ENCODE measurements at places on chromosomes 12 and 14.

DNA sequence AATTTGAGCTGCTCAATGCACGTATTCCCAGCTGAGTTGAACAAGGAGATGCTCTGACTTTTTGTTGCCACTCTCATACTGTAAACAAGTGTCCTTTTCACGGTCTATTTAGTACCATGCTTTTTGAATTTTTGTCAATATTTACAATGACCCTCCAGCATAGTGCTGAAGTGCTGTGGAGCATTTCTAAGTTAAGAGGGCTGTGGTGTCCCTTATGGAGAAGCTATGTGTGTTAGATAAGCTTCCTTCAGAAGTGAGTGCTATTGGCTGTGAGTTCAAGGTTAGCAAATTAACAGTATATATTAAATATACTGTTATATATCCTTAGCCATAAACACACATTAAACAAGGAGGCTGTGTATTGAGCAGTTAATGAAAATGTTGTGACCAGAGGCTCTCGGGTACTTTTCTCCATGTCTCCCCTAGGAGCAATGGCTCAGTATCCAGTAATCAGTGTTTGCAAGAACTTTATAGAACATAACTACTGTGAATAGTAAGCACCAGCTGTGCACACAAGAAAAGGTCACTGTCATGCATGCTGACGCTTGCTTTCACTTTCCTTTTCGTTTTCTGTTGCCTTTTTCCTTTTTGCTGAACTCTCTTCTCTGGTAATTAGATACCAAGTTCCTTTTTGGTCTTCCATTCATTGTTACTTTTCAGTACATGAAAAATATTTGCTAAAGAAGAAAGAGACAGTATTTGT, 187.2 kb upstream of the NEDD1 start:
- DNase-seq: peak; percentile 25

GRCh38 chr12:112711507-112711906, 80.0 kb upstream of the RPH3A start:
- no peak for DNase-seq

DNA sequence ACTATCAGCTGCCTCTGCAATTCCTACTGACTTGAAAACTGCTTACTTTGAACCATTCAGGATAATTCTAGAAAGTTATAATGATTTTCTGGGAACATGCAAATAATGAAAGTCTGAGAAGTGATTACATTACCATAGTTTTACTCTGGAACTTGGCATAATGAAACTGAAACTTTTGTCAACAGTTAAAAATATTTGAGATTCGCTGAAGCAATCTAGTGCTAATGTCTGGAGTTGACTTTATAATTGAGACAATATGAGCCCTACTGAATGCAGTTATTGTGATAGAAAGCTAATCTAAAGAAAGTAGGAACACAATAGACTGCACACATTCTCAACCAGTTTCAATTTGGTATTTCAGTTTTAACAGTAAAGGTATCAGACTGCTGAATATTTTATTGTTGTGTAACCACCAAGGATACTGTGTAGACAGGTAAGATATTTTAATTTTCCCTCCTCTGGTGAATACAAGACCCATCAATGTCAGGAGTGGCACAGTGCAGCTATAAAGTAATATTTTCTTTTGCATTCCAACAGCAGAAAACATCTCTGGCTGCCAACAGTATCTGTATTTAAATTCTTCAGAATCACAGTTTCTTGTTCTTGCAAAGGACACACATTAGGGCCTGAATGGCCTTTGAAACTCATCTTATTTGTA, 483.5 kb downstream of the ATP23 start:
- no peak for DNase-seq

GRCh38 chr12:131321988-131322387, 368.3 kb downstream of the ADGRD1 start:
- no peak for DNase-seq

- no peak for DNase-seq
Measured at GRCh38 chr12:89650239-89650638, 58.4 kb downstream of the ATP2B1 start.

DNA sequence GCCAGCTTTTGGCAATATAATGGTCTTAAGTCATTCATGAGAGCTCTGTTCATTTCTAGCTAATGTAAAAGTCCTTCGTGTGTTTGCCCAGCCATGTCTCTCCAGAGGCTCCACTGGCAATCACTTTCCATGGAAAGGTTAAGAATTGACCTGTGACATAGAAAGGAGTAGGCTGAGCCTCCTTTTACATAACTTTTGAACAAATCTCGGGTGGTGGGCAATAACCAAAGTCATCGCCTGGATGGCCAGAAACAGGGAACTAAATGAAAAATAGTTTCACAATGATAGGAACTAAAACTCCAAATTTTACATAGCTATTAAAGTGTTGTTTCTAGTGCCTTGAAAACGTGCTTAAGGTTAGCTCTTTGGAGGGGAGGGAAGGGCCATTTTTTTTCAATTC, 6.5 kb downstream of the BHLHE41 start:
- DNase-seq: no peak

- no peak for DNase-seq
Measured at GRCh38 chr12:129772501-129773493, 131.0 kb downstream of the TMEM132D start.

DNA sequence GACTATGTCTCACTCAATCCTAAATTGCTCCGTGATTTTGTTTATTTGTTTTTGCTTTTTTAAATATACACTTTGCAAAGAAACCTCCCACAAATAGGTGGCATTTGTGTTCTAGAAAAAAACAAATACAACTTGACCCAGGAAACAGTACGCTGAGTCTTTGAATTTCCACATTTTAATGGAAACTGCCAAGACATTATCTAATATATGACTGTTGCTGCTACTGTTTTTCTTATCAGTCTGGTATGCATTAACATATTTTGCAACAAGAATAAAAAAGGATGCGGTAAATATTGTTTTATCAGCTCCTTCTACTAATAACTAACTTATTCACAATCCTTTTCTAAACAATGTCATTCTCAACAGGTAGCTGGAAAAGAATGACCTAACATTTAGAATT, 187.4 kb downstream of the LRIG3 start:
- no peak for DNase-seq

DNA sequence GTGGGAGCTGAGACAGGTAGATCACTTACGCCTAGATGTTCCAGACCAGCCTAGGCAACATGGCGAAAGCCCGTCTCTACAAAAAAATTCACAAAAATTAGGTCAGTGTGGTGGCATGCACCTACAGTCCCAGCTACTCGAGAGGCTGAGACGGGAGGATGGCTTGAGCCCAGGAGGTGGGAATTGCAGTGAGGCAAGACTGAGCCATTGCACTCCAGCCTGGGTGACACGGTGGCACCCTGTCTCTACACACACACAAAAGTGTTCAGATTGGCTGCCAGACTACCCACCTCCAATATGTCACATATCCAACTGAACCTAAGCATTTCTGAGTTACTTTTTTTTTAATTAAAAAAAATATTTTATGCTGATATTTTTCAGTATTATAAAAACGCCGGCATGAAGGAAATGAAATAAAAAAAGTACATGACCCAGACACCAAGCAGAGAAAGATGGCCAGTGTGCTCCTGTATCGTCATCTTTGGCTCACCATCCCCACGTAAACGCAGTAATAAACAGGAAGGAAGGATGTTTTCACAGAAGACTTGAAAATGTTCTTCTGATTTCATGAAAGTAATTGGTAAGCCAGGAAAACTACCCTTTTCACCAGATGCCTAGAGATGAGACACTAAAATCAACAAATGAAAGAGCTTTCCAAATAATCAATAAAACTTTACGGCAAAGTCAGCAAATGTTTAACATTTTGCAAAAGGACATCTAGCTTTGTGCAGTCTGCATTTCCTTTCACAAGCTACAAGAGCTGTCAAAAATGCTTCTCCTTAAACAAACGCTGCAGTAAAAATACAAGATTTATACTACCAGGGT, 26.4 kb downstream of the CDC42BPB start:
- no peak for DNase-seq

DNA sequence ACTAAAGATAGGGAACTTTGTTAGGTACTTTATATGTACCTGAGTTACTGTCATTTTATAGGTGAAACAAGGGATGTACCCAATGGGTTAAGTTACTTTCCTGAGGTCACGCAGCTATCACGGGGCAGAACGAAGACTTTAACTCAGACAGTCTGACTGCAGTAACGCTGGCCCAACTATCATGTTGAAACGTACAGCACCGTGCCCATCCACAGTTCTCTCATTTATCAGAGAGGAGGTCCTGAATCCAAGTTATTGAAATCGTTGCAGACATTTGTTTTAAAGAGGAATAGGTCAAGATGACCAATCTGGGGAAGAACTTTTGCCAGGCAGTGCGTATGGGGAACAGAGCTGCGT, 587 bp upstream of the C12orf75 start:
- DNase-seq: no peak

All from GM19239 (cell line).